ENCODE measurements at places on chromosomes 2 and 18.

DNA sequence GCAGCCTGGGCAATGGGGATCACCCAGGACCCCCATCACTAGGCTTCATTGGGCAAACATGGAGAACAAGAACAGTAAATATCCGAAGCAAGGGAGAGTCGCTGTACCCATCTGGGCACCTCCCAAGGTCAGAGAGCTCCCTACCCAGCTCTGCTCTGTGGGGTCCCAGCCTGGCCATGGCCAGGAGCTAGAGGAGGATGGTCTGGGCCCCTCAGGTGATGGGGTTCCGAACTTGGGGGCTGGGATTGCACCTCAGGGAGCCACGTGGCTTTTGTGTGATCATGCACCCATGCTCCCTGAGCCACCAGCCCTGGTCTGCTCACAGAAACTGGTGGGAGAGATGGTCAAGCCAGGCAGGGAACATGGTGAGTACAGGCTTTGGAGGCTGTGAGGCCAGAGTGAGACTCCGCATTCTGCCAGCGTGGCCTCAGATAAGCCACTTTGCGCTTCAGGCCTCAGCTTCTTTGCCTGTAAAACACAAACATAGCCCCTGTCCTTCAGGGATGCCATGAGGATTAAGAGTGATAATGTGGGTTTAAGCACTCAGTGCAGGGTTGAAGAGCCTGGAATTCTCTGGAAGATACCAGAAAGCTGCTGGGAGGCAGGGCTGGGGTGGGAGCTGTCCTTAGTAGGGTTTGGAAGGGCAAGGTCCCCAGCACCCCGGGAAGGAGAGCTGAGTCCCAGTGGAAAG, 3.0 kb upstream of the NMUR1 start:
- no peak for DNase-seq

DNA sequence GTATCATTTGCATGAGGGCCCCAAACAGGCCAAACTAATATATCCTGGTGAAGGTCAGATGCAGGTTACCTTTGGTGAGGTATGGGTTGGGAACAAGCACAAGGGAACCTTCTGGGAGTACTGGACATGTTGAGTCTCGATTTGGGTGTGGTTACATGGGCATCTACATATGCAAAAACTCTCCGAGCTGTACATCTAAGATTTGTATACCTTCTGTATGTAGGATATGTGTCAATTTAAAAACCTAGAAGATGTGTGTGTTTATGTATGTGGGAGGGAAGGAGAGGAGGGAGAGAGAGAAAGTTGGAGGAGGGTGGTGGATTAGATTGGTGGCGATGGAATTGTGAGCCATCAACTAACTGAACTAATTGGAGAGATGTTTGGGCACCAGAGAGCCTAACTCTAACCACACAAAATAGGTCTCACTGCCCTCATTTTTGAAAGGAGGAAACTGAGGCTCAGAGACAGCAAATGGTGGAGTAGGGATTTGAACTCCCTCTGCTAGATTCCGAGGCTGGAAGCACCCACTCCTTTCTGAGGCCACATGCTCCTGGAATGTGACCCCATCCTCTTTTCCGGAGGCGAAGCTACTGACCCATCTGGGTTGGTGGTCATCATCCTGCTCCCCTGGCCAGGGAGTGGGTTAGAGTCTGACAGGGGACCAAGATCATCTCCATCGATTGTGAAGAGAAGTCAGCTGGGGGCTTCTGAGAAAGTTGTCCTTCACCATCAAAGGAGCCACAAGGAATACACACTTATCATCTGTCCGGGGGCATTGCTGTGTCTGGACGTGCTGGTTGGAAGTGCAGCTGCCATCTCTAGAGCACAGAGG, 107.3 kb upstream of the MYCN start:
- no peak for DNase-seq

DNA sequence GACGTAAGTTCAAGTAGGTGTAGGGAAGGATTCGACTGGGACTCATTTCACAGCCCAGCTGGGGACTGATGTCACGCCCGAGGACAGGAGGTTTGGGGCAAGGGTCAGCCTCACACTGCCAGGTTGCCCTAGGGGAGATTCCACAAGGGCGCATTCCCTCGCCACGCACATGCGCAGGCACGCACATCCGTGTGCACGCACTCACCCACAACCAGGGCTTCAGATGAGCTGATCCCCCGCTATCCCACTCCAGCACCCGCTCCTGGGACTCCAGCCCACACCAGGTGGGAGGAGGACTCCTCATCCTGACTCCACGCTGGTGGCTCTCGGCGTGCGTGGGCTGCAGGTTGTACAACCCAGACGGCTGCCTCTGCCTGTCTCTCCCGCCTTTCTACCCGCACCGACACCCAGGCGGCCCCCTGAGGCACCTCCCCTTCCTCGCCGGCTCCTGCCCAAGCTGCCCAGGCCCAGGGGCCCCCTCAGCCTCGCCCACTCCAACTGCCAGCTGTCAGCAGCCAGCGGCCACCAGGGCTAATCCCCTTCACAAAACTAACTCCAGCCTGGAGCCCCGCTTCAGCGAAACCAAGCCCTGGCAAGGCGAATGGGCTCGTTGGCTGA, 47.8 kb upstream of the FOSL2 start:
- DNase-seq = no peak

DNA sequence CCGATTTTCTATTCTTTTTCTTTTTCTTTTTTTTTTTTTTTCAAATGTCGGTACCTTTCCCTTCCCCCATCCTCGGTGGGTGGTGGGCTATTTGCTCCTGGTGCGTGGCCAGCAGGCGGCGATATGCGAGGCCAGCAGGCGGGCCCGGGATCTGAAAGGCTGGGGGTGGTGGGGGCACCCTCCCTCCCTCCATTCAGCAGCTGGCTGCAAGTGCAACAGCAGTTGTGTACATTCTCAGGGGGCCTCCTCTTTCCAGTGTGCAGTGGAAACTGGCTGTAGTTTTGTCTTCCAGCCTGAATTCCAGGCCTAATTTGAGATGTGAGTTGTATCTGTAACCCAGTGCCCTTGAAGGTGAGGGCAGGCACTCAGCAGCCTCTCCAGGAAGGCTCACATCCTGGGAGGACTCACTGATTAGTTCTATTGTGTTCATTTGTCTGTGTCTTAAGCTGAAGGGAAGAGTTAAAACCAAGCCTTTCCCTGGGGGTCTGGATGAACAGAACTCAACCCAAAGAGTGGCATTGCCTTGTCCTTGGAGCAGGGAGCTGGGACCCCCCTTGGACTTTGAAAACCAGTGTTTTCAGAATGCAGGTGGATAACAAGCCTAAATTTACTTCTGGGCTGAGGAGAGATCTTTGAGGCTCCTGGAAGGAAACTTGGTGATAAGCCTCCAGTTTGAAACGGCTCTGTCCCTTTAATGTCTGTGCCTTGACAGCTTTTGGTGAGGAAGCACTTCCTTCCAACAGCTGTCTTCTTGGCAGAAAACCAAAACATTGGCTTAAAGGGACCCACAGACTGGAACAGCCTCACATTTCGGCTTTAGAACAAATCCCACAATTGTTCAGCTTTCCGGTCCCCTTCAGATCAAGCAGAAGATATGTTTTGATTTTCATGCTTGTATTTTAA, 3.3 kb downstream of the MYCN start:
- no peak for DNase-seq

GRCh38 chr2:1651121-1652033, 92.9 kb downstream of the PXDN start:
- no peak for DNase-seq

GRCh38 chr2:43387092-43388062, 161.0 kb upstream of the ZFP36L2 start:
- peak; percentile 83 for DNase-seq

- DNase-seq = no peak
These were observed 100.9 kb downstream of the TNS1 start for GRCh38 chr2:217901835-217902378.

- DNase-seq = no peak
These were observed 6.2 kb upstream of the CCDC85A start for GRCh38 chr2:56177420-56178220.

DNA sequence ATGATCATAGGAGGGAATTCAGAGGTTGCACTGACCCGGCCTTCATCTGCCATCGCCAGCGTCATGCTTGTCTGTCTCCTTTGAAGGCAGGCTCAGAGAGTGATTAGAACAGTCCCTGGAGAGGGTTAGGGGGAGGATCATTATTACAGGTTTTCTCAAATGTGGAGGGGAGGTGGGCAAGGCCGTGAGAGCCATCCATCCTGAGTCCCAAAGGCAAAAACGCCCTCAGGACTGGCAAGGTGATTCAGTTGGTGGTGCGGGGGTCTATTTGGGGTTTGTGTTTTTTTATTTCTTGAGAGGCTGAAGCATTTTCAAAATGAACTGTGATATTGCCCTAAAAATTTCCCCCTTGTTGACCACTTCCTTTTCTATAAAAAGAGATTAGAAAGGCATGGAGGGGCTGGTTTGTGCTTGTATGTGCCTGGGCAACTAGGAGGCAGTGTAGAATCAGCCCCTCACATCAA, 39.3 kb upstream of the GYPC start:
- peak; percentile 16 for DNase-seq

- DNase-seq = no peak
These were observed 587 bp upstream of the MTIF2 start for GRCh38 chr2:55269645-55269990.

DNA sequence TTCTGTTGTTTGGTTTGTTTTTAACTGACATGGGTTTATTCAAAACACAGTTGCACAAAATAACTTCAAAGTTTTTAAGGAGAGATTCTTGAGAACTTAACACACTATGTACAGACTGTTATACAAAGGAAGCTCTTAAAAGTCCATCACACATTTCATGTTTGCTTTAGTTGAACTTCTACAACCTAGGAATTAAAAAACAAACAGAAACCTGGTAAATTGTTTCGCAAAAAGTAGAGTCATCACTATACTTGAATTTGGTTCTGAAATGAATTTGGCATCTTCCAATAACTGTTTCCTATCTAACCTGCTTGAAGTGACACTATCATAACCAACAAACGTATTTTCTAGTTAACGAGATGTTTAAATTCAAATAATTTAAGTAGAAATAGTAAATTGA, 21.8 kb downstream of the TRIP12 start:
- no peak for DNase-seq

- DNase-seq = peak; percentile 15
These were observed 36.7 kb downstream of the ARHGAP25 start for GRCh38 chr2:68771211-68771751.

- DNase-seq = no peak
These were observed 47.1 kb upstream of the ZFP36L2 start for GRCh38 chr2:43273529-43273928.

DNA sequence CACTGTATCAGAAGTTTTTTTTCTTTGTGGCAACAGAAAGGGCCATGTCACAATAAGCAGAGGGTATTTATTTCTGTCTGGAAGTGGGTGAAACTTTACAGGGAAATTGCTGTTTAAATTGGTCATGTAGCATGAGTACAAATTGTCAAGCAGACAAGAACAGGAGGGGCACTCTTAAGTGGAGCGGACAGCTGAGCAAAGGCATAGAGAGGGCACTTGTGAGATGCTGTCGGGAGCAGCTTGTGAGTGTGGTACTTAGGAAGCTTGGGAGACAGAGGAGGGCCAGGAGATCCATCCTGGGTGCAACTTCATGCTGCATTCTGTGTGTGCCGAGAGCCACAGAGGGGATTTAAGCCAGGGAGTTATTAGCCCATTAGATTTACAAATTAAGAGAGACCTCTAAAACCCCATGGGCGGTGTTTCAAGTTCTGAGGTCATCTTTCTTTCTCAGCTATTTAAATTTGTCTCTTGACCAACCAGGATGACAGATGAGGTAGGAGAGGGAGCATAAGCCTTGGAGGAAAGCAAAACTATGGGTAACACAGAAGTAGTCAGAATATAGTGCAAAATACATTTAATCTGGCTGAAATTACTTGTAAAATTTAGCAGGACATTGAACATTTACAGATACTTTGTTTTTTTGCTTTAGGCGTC, 30.4 kb downstream of the INPP4A start:
- no peak for DNase-seq

DNA sequence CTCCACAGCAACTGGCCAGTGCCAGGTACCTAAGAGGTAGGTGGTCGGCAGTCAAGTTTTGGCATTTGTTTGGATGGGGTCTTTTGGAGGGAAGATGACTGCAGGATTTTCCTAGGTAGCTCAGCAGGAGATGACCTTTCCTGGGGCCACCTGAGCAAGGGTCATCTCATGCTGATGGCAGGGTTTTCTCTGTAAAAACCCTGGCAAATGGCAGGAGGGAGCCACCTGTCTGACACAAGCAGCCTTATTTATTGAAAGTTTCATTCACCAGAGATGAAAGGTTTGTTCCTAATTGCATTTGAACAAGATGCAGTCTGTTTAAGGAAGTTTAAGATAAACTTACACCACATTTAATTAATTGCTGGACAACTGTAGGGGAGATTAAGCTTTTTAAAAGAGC, 31.6 kb upstream of the ACAA2 start:
- no peak for DNase-seq

DNA sequence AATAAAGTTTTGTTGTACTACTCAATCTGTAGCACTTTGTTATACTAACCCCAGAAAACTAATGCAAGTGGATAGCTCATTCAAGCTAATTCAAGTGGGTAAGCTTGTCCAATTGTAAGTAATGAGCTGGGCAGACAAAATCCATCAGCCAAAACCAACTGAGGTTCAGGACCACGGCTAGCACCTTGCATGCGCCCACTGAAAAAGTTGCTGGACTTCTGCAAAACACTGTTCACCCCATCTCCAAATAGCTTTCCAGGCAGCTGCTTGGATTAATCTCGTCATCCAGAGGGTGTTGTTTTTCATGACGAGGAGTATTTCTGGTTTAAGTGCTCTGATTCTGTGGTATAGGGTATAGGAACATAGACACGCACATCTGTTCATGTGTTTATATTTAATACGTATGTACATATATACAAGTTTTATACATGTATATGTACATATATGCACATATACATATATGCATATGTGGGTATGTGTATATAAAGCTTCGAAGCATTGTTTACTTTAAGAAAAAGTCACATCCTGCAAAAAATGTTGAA, 307.5 kb downstream of the GALR1 start:
- no peak for DNase-seq

DNA sequence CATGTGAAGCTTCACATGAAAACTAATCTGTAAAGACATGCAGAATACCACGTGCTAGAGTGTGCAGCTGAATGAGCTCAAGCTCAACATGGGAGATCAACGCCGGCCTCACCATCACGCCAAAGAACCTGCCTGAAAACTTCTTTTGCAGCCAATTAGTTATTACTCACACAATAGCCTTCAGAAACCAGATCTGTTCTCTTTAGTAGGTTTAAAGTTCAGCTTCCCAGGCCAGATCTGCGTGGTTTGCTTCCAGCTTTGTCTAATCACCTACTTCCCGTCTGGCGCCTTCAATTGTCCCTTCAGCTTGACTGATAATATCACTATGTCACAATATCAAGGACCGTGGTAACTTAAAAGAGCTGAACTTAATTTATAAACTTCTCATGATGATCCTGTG, 68.0 kb upstream of the ZNF236 start:
- no peak for DNase-seq

DNA sequence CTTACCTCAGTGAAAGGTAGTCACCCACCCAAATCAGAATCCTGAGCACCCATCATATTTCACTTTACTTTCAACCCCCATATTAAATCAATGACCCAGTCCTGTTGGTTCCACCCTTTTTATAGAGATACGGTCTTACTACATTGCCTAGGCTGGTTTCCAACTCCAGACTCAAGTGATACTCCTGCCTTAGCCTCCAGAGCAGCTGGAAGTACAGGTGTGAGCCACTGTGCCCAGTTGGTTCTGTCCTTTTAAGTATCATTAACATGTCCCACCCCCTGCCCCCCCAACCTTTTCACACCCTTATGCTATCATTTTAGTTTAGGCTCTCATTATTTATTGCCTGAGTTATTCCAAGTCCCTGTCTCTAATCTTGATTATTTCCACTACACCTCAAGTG, 28.7 kb downstream of the MSH6 start:
- DNase-seq = no peak

- DNase-seq = no peak
These were observed 1083.8 kb upstream of the NRXN1 start for GRCh38 chr2:52115750-52116149.
